ENCODE measurements at places on chromosomes 7 and 10.
A peak's percentile ranks its signal among the peaks of the same experiment; 100 is the strongest.

DNA sequence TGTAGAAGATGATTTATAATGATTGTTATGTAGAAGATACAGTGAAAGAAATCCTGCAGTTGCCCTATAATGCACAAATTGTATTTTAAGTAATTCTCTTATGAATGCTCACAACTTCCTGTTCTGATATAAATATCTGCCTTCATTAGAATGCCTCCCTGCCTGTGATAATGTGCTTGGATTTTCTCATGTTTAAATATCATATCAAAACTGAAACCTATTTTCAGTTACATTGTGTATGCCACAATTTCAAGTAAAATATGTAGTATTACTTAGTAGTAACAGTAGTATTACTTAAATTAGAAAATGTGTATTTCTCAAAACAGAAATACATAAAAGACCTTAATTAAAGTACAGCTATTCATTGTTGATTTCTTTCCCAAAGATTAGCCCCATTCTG lies 41.1 kb upstream of the TFEC start:
- no peak for DNase-seq

- no peak for DNase-seq
These were observed 199.0 kb downstream of the HTR7 start for GRCh38 chr10:90658791-90659190.

- peak; percentile 55 for DNase-seq
These were observed 627 bp upstream of the FLNC start for GRCh38 chr7:128829391-128830166.

DNA sequence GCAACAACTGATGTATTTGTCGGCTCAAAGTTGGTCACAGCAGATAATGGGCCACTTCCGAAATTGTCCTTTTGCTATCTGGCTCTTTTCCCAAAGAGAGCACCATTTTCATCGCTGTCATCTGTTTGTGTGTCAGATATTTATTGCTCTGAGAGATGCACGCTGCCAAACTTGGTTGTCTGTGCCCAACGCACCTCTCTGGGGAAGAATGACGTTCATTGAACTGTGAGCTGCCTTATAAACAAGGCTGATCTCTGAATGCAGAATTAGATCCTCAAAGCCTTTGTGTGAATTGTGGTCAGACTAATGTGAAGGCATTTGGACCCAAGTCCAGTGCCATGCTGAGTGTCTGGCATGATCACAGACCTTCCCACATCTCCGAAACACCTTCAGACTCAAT lies 174.7 kb upstream of the LYZL1 start:
- no peak for DNase-seq

DNA sequence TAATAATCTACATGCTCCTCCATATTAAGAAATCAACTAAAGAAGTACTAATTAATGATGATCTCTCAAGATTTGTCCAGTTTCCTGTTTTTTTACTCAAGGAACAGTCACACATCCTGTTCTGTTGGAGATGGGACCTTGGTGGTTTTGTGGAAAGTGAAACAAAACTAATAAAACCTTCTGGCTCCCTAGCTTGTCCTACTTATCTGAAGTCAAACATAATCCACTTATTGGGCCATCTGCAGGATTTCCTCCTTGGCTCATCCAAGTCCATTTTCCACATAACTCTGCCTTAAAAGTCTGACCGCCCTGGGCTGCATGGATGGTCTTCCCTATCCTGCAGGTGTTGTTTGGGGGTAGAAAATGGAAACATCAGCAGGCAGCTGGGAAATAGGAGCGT lies 39.4 kb upstream of the TARP start:
- DNase-seq, result no peak

GRCh38 chr7:67673861-67674260 lies 677.2 kb downstream of the TYW1 start:
- DNase-seq, result no peak

GRCh38 chr7:149279111-149279743 lies 17.2 kb downstream of the ZNF783 start:
- DNase-seq, result no peak

DNA sequence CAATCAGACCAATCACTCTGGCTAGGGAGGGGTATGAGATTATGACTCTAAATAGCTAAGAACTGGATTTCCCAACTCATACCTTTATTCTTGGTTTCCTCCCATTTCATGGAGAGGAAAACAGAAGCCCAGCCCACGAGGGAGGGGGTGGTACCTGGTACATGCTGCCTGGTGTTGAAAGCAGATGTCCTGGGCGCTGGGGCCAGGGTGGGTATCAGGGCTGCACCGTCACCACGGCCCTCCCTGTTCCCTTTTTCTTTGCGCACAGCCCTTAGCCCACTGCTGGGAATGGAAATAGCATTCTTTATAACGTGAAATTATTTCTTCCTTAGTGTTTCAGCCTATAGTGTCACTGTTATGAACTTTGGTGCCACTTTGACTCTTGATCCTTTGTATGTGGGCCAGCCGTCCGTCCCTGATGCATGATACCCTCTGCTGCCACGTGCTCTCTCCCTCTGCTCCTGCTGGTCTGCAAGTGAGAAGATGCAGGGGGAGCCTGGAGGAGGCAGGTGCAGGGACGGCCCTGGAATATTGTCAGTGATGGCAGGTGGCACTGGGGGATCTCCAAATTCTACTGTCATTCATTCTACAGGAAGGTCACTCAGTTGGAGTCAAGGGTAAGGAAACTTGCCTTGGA lies 158.5 kb downstream of the CDH23 start:
- DNase-seq, result no peak

- peak; percentile 7 for DNase-seq
These were observed 1.6 kb downstream of the BICC1 start for GRCh38 chr10:58514111-58514770.
